OCI-LY7 (cell line): ENCODE measurements at places on chromosomes 3 and 15. TPM values are rescaled to one million over a fixed set of nuclear protein-coding genes. Genes with fewer than 3 reads are reported as not detected.

Gene CPA3
- not detected in 2 replicates for total RNA-seq

Gene FAM174B
- 18.3 and 24.4 TPM in 2 replicates for total RNA-seq

- DNase-seq, result no peak
Measured at GRCh38 chr15:25866251-25866650, 3.1 kb upstream of the ATP10A start.

GRCh38 chr3:99167071-99167470 lies 265.6 kb upstream of the DCBLD2 start:
- DNase-seq, result no peak

- DNase-seq, result no peak
Measured at GRCh38 chr3:182969277-182969676, 11.1 kb downstream of the DCUN1D1 start.

- DNase-seq, result no peak
Measured at GRCh38 chr3:111915905-111916304, 56.8 kb downstream of the PHLDB2 start.

DNA sequence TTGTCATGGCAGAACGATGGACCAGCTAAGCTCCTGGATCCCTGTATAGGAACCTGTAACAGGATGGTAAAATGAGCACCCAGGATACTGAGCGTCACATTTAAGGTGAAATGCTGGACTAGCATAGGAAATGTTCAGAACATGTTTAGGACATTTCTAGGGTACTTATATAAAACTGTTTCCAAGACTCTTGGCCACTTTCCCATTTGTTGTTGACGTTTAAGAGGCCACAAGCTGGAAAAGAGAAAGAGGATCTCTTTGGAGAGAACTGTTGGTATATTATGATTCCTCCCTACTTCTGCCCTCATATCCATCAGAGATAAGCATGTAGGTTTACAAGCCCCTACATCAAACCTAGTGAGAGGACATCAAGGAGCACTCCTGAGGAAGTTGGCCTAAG lies 57.5 kb downstream of the SCN11A start:
- DNase-seq, result no peak

Gene BFSP2
- total RNA-seq, result 19.2 and 25.1 TPM in 2 replicates

- DNase-seq, result no peak
Measured at GRCh38 chr15:85312929-85313331, 67.5 kb upstream of the AKAP13 start.

Gene AP3B2
- total RNA-seq, result 0.13 and 0.50 TPM in 2 replicates

DNA sequence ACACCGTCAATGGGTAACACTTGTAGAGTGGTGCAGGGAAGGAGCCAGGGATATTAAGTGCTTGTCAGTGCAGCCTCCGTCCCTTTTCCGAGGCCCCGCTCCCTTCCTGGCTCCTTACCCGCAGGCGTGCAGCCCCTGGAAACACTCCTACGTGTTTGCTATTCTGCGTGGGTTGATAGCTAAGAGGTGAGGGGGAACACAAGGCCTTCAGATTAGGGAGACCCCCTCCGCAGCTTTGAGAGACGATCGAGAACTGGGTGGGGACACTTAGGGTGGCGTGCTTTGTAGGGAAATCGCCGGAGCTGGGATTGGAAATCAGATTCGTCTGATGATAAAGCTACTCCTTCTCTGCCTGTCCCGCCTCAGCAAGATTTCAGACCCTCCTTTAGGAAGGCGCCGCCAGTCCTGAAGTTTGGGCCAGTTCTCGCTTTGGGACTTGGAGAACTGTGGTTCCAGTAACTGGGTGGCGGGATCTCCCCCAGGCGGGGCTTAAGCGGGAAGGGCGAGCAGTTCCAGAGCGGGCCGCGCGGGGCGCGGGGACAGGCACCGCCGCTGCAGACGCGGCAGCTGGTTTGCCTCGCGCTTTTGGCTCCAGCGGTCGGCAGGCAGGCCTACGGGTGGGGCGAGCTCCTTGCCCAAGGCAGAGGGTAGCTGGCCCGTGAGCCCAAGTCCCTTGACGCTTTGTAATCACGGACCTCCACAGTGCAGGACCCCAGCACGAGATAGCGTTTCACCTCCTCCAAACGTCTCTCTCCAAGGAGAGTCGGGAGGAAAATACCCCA lies 8.0 kb upstream of the FAM107A start:
- peak; percentile 20 for DNase-seq

- DNase-seq, result no peak
Measured at GRCh38 chr3:194739498-194740284, 54.0 kb downstream of the FAM43A start.

Gene GPR160
- 115 and 117 TPM in 2 replicates for total RNA-seq

Gene SEC11A
- 87.6 and 93.6 TPM in 2 replicates for total RNA-seq

Gene TF
- 0.15 and 0.89 TPM in 2 replicates for total RNA-seq

DNA sequence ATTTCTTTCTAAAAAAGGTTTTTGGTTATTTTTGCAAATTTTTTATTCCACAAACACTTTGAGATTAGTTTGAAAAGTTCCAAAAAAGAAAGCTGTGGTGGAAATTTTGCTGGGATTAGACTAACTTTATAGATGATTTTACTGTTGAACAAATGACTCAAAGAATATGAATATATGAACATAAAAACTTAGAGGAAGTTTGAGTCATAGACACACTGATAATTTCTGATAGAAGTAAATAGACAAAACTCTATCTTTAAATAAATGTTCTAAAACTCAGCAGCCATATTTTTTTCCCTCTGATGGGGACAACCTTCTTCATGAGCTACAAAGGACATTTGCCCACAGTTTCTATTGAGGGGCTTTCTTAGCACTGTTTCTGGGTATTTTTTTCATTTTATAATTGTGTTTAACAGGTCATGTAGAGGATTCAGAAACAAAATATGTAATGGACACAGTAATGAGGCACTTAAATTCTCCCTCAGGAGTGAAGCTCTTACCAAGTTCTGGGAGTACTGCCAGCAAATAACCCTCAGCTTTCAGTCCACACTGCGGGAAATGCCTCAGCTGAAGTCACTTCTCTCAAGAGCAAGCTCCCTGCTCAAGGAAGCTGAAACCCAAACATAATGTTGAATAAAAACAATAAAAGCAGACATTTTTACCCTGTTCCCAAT lies 157.6 kb downstream of the NFKBIZ start:
- no peak for DNase-seq

Gene CFAP20DC
- total RNA-seq, result 1.1 and 1.8 TPM in 2 replicates

Gene SMCO1
- total RNA-seq, result not detected in 2 replicates

Gene EPHA6
- total RNA-seq, result not detected in 2 replicates

DNA sequence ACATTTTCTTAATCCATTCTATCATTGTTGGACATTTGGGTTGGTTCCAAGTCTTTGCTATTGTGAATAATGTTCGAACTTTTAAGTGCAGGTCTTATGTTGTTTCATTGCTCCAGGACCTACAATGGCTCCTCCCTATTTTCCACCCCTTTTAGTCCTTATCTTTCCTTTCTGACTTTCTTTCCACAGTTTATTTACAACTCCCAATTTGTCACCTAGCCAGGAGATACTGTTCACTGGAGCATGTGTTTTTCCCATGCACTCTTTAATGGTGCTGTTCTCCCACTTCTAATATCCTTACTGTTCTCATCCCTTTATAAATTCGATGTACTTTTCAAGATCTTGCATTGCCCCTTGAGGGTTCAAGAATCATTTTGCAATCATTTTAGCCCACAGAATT lies 290.0 kb downstream of the WDR72 start:
- DNase-seq, result no peak
